ENCODE measurements at places on chromosomes 7 and 10.

- no peak for DNase-seq
Measured at GRCh38 chr10:11853468-11853867, 30.3 kb downstream of the PROSER2 start.

GRCh38 chr10:16960551-16960950 lies 143.3 kb upstream of the RSU1 start:
- no peak for DNase-seq

DNA sequence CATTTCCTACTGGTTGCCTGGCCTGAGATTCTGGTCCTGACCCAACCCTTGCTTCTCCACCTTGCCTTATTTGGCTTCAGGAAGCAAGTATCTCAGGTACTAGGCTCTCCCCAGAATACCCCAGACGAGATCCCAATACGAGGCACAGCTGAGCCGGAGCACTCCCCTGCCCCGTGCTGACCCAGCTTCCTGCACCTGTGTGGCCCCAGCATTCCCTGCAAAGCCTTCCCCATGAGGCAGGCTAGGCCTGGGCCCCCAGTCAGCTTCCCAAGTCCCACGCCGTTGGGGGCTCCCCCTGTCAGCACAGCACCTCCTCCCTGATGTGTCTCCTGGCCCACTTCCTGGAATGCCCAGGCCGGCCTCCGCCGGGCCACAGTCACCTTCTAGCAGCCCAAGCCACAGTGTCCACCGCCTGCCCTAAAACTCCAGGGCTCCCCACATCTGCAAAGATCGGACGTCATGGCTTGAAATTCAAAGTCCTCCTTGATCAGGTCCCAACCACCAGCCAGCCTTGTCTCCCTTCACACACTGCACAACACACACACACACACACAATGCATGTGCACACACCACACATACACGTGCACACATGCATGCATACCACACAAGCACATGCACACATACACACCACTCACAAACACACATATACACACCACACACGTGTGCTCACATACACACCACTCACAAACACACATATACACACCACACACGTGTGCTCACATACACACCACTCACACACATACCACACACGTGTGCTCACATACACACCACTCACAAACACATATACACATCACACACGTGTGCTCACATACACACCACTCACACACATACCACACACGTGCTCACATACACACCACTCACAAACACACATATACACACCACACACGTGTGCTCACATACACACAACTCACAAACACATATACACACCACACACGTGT lies 78.9 kb upstream of the FOXK1 start:
- no peak for DNase-seq

- no peak for DNase-seq
Measured at GRCh38 chr7:50699143-50699542, 83.6 kb downstream of the GRB10 start.

DNA sequence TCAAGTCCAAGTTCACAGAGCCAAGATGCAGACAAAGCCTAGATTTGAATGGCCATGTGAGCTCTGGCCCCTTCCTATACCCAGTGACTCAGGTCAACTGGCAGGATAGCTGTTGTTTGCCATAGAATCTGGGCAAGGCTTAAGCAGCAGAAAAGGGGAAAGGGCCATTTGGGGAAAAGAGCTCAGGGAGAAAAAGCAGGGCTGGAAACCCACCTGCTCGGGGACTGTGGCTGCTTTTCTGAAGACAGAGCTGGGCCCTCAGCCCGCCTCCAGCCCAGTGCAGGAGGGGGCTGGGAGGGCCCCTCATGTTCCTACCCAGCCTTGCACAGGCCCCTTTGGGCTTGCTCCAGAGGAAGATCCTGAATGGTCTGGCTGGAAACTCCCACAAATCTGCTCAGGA lies 32.6 kb upstream of the HABP2 start:
- no peak for DNase-seq

GRCh38 chr7:27359181-27360125 lies 116.9 kb downstream of the EVX1 start:
- DNase-seq = no peak

GRCh38 chr10:29634764-29635625 lies at the start of gene SVIL:
Gene SVIL, minus strand, starts transcription at chr10:29634971. Its CDS starts 79,913 bp downstream, at chr10:29555058.
- peak; percentile 81 for DNase-seq

GRCh38 chr10:115849197-115849596 lies 423.8 kb downstream of the GFRA1 start:
- peak; percentile 42 for DNase-seq

DNA sequence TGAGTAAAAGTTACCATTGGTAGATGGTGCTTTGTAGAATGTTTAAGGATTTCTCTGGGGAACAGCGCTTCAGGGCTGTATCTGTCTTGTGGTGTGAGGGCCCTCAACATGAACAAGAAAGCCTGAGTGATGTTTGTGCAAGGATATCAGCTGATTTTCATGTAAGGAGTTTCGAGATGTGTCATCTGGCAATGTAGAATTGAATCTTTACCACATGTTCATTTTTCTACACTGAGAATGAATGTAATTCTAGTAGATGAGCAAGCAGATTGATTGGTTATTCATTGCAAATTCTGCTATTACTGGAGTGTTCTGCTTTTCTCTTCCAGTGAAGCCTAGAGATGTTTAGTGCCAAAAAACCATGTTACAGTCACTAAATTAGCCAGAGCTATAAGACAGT lies 87.7 kb downstream of the ST7 start:
- DNase-seq = peak; percentile 69

GRCh38 chr10:71085689-71086438 lies 126.5 kb upstream of the UNC5B start:
- DNase-seq = no peak

DNA sequence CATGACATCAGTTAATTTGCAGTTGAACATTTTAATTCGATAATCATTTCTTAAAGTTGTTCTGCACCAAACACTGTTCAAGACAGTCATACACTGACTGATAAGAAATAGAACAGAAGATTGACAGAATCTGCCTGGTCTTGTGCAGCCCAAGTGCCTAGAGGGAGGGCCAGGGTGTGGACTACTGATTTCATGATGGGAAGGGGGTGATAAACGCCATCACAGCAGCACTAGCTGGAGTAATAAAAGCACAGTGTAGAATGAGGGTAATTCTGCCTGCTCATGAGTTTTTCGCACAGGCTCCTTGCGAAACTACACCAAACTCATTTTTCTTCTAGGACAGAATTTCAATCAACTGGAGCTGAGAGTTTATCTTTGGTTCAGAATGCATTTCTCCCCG lies 270.1 kb downstream of the ARL4A start:
- no peak for DNase-seq

DNA sequence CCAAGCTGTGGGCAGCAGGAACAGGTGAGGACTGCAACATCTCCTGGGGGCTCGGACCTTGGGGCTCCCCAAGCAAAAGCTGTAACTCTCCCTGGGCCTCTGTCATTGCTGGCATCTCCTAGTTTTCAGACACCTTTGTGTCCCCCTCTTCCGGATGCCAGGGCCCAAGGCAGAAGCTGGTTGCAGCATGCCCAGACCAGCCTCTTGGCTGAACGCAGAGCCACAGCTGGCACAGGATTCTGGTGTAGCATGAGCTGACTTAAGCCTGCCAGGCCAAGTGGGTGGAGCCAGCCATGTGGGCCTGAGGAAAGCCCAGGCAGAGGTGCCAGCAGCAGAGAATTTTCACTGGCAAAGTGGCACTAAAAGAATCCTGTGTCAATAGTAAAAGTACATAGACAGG lies 43.5 kb downstream of the ZWINT start:
- no peak for DNase-seq

DNA sequence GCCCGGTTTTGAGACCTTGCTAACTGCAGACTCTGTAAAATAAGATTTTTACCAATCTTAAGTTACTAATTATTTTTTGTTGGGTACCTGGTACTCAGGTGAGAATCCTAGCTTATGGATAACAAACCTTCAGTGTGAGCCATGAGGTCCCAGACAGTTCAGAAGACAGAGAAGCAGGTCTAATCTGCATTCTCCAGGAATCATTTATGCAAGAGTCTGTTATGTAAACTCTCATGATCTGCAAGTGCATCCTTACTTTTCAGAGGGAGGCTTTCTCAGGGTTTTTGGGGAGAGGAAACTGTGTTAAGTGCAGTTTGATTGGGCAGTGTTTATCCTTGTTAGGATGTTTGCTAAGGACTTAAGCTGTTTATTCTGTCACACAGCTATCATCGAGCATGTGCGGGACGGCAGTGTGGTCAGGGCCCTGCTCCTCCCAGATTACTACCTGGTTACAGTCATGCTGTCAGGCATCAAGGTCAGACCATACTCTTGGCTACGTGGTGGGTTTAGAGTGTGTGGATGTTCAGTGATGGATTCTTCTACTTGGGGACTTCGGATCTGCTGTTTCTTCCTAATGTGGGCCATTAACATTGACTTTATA lies 50.2 kb downstream of the SND1 start:
- no peak for DNase-seq

DNA sequence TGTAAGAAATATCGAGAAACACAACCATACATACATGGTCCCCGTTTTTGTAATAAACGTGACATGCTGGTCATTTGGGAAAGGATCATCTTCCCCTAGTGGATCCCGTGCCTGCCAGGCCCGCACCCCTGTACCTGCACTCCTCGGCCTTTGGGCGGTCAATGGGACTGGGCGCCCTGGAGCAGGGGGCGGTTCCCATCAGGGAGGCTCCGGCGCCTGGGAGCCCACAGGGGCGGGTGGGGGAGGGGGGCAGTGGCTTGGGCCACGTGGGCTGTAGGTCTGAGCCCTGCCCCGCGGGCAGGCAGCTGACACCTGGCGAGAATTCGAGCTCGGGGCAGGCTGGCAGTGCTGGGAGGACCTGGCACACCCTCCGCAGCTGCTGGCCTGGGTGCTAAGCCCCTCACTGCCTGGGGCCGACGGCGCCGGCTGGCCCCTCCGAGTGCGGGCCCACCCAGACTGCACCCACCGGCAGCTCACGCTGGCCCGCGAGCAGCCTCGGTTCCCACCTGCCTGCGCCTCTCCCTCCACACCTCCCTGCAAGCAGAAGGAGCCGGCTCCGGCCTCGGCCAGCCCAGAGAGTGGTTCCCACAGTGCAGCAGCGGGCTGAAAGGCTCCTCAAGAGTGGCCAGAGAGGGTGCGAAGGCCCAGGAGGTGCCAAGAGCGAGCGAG lies 361.6 kb upstream of the GRM3 start:
- DNase-seq = no peak

DNA sequence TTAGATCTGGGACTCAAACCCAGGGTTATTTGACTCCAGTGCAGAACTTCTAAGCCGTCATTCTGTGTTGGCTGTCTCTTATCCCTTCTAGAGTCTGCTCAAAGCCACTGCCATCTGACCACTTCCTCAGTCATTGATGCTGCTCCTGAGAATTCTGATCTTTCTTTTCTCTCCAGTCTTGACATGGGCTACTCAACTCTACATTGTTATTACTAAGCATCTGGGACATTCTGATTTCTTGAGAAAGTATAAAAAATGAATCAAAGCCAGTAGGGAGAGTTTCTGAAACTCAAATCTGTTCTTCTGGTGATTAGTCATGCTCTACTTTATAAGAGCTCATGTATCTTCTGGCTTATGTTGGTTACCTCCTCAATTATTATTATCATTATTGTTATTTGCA lies 48.7 kb downstream of the ANK3 start:
- no peak for DNase-seq

DNA sequence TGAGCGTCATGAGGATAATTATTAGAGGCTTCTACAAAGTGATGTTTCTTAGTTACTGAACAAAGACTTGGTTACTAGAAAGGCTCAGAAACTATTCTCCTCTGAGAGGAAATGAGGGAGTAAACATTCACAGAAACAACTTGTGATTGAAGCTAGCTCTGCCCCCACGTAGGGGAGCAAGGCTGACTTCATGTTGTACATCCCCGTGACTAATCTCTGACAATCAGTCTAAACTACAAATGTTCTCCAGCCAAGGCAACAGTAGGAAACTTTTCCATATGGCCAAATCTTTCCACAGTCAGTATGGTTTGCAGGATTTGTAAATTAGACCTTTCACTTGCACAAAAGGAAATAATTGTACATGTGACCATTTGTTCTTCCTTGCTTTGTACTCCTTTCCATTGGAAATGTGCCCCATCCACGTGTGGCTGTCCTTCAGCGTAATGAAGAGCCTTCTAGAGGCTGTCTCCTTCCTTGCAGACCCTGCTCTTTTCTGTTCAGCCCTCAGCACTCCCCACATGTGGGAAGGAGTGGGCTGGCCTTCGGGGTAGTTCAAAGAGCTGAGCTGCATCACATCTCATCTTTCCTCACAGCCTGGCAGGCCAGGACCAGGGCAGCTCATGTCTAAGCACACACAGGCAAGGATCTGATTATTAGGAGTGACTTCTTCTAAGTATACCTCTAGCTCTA lies 93.5 kb downstream of the PCGF5 start:
- DNase-seq = peak; percentile 76

GRCh38 chr7:30445770-30446169 lies 32.8 kb downstream of the NOD1 start:
- DNase-seq = peak; percentile 90

GRCh38 chr7:158648168-158648567 lies 56.4 kb downstream of the NCAPG2 start:
- no peak for DNase-seq

DNA sequence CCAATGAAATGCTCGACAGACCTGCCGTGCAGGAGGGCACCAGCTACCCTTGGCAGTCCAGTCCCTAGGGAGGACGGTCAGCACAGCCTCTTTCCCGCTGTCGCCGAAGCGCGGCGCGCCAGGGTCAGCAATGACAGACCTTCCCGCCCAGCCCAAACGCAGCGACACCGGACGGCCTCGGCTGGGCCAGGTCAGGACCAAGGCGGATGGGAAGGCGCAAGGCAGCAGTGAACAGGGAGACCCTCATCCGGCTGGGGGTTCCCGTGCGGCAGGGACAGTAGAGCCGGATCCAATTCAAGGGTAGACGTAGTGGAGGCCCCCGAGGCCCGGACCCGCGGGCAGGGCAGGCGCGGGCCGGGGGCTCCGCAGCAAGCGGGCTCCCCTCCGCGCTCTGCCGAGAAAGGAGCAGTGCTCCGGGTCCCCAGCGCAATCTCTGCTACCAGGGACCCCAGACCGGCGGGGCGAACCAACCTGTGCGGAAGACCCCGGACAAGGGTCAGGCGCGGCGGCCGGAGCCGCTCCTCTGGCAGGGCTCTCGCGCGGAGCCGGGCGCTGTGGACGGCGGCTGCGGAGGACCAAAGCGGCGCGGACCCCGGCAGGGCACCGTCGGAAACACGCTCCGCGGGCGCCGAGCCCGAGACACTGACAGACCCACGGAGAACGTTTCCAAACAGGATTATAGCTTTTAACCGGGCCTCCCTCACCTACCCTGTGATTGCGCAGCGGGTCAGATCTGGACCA lies at the start of gene SEC31B:
TSS of gene SEC31B (minus strand) at position 551 of the 741 bp plus-strand sequence. CDS start 2,909 bp downstream, outside the sequence.
- no peak for DNase-seq

GRCh38 chr7:37393476-37393875 lies 55.2 kb downstream of the ELMO1 start:
- DNase-seq = no peak

- peak; percentile 84 for DNase-seq
Measured at GRCh38 chr10:36534471-36535002, 590.9 kb upstream of the ANKRD30A start.

DNA sequence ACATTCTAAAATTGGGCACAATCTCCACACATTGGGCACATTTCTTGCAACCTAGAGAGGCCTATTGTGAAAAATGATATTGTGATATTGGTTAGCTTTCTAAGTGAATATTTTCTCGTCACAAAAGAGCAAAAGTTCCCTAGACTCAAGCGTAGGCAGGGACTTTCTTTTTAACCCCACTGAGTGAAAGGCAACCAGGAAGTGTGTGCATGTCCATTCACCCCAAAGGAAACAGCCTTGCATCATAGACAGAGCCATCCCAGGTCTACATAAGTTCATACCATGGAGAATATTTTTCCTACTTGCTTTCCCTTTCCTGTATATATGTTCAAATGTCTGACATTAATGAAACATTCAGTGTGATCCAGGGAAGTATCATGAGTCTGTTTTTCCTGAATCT lies 84.2 kb upstream of the AGBL3 start:
- no peak for DNase-seq

GRCh38 chr7:145224775-145225174 lies 388.9 kb upstream of the TPK1 start:
- no peak for DNase-seq
